H7 (cell line): ENCODE measurements at places on chromosomes 1 and 21.

GRCh38 chr1:45669859-45670655 lies 16.3 kb downstream of the GPBP1L1 start:
- DNase-seq, result no peak

DNA sequence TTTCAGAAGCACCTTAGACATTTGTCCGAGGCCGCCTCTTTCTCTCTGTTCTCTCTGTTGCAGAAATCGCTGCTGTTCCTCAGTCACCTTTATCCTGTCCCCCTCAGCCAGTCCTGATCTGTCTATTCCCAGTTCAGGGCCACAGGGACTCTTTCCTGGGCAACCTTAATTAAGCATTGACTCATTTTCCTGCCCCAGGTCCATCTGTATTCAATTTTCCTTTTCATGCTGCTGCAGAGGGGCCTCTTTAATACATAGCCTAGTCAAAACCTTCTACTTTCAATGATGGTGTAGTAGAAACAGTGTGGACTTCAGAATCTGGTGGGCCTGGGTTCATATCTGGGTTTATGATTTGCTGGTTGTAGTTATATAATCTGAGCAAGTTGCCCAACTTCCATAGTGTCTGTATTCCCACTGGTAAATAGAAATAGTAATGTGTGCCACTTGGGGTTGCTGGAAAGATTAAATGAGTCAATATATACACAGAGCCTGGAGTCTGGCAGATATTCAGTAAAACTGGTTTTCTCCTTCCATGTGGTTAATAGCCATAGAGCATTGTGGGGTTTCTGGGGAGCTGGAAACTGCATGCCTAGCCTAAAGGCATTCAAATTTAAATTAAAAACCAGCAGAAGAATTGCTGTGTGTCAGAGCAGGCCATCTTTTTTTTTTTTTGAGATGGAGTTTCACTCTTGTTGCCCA lies 4.5 kb downstream of the TRAF5 start:
- DNase-seq, result no peak

- DNase-seq, result no peak
Observed at GRCh38 chr1:169779970-169780369, 14.7 kb downstream of the METTL18 start.

DNA sequence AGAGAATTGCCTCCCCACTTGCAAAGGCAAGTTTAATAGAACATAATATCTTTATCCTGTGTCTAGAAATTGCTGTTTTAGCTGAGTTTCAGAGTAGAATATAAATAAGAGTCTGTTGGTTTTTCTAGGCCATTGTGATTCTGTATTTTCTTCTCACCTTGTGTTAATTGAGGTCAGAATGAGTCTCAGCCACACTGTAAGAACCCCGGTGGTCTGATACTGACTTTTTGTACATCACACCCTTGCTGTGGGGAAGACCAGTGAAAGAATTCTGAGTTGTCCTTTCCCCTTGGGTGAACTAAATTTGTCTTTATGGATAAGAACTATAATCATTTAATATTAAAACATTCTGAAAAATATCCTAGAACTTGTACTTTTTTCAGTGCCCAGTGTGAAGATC lies 6.8 kb downstream of the HIPK1 start:
- no peak for DNase-seq

- DNase-seq, result no peak
Observed at GRCh38 chr1:150972417-150972940, 2.2 kb downstream of the CERS2 start.
